T-helper 2 cell (primary cell): ENCODE measurements at places on chromosomes 2 and 18.

DNA sequence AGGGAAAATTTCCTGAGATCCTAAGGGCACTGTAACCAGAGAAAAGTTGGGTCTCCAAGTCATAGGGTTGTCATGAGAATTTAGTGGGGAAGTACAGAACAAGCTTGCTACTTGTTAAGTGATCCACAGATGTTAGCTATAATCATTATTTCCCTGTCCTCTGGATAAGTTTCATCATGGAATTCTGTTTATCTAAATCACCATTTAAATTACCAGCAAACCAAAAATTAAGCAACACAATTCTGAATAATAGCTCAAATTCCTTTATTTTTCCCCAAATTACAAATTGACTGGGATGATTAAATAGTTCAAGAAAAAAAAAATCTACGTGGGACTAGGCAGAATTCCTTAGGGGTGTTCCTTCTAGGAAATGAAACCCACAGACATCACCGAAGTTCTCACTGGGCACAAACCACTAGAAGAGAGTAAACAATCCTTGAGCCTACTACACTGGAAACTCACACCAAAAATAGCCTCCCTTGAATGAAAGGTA, 159.5 kb downstream of the COL6A3 start:
- no peak for DNase-seq

DNA sequence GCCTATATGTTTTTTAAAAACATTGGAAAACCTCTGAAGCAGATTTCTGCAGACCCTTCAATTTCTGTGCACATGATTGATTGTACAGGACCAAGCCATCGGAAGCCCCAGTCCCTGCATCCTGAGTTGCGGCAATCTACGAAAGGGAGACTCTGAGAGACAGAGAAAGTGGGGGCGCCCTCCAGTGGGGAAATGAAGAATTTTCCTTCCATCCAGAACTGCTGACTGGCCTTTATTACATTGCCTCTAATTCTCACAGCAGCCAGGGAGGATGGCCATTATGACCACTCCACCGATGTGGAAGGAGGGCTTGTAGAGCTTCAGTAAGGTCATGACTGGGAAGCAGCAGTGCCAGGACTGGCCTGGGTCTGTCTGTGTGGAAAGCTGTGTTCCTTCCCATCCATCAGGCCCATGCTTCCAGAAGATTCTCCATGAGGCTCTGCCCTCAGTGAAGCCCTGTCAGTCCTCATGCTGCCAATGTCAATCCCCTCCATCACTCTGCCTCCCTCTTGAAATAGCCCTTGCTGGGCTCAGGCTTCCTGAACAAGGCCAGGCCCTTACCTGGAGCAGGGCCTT, 20.0 kb upstream of the RESP18 start:
- no peak for DNase-seq

DNA sequence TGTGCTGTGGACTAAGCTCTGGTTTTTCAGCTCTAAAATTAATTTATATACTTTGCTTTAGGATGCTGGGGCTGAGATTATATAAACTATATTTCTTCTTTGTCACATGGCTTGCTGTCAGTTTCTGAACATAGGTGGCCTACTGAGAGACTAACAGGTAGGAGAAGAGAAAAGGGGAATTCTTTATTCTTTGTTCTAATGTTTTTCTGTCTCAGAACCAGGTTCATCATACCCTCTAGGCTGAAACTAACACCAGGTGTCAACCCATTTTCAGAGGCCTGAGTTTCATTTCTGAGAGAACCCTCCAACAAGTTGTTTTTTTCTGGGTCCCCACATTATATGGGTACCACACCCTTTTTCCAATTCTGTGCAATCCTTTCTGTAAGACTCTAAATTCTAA, 843.6 kb downstream of the TRIB2 start:
- no peak for DNase-seq

- no peak for DNase-seq
These were observed 79.7 kb upstream of the ACAA2 start for GRCh38 chr18:49893036-49893435.

- no peak for DNase-seq
These were observed 52.6 kb upstream of the ACMSD start for GRCh38 chr2:134785659-134786430.

DNA sequence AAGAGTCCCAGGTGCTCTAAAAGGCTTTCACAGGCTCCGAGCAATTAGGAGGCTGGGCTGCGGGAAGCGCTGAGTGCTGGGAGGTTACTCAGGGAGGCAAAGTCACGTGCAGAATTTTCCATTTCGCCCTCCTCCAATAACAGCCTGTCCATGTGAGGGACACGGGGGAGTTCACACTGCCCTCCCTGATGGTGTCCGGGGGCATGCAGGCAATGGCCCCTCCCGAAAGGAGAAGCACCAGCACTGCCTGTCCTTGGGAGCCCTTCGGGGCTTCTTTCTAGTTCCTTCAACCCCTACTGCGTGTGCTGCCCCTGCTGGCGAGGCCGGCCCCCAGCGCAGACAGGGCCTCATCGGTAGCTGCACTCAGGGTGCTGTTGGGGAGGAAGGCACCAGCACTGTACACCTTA, 63.1 kb upstream of the HPCAL1 start:
- DNase-seq, result no peak

DNA sequence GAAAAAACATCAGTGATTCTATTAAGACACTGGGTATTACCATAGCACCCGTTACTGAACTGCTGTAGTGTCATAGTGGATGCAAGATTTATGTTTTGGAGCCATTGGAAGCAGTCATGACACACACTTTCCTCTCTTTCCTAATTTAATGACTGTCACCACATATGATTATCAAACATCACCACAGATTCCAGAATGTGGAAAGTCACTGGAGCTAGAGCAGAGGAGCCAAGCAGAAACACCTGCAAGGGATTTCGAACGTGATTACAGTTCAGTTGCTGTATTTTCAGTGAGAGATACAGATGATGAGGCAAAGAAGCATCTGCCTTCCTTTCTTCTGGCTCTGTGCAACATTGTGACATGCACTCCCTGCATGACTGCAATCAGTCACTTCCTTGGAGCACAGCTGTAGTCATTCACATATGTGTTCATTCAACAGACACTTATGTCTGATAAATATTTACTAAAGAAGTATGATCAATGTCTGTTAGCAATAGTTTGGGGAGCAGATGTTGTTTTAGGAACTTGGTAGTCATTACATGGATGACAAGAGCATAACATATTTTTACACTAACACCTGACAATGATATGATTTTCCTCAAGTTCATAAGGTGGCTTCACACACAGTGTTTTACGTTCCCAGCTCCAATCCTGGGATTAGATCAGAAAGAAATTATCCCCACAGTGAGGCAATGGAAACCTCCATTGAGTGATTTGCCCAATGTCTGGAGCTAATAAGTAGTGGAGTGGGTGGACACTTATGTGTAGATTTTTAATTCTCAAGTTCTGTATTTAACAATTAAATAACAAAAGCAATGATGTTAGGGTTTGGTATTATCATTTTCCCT, 416.6 kb downstream of the PLCL1 start:
- DNase-seq, result no peak

DNA sequence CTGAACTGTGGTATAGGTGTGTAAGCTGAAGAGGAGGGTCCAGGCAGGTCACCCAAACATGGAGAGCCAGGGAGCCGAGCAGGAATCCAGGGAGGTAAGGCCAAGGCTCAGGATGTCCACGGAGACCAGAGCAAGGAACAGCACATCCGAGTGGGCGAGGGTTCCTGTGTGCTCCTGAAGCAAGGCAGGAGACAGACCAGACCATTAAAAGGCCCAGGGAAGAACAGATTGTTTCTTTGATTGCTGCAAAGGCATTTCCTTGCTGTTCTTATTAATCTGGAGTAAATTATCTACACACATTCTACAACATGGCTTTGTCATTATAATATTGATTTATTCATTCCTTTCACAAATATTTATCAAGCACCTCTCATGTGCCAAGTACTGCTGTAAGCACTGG, 50.1 kb upstream of the SPTBN1 start:
- no peak for DNase-seq

GRCh38 chr2:179622635-179623300, 238.6 kb downstream of the ZNF385B start:
- no peak for DNase-seq

GRCh38 chr2:134075204-134075603, 178.7 kb upstream of the MGAT5 start:
- DNase-seq, result no peak

GRCh38 chr2:39735648-39736047, 43.4 kb downstream of the THUMPD2 start:
- no peak for DNase-seq

DNA sequence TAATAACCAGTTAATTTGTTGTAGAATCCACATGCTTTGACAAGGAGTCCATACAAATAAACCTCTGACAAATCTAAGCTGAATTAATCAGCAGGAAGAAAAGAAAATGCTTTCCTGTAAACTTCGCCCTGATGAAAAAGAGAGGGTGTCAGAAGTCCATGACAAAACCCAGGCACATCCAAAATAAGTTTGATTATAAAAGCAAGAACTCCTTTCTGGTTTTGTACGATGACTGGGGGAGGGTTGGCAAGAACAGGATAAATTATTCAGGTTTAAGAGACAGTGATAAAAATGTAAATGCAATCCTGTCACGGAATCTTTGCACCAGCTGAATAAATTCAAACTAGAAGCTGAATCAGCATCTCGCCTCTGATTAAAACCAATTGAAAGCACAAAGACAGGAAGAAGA, 469.2 kb upstream of the TNP1 start:
- no peak for DNase-seq

DNA sequence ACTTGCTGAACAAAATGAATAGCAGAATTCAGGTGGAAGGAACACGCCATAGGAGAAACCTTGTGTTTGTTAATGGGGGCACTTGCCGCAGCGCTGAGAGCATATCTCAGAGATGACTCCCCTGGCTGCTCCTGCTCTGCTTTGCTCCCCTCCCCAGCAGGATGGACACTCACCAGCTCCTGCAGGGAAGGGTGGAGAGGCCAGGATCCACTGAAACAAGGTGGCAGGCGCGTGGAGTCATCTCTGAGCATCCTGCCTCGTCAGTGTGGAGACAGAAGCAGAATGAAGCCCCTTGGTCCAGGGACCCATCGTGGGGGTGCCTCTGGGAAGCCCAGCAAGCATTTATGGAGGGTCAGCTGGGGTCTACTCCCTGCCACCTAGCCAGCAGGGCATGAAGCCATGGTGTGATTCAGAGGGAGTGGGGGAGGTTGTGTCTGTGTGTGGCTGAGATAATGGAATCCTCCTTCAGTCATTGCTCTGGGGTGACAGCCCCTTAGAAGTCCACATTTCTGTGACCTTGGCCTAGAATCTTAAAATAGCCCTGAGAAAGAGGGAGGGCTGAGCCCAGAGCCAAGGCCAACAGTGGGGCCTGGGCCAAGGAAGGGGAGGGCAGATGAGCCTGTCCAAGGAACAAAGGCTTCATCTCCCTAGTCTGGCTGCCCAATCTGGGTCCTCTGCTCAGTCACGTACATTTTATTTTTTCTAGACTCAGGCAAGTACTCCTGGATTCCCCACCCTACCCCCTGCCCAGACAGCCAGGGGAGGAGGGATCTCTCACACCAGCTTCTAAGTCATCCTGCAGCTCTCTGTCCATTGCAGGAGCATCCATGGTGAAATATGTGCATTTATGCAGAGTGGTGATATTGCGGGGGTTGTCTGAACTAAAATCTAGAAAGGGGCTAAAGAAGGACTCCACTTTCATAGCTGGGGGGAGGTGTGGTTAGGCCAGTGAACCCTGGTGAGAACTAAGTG, 215.4 kb downstream of the ZBTB7C start:
- no peak for DNase-seq

DNA sequence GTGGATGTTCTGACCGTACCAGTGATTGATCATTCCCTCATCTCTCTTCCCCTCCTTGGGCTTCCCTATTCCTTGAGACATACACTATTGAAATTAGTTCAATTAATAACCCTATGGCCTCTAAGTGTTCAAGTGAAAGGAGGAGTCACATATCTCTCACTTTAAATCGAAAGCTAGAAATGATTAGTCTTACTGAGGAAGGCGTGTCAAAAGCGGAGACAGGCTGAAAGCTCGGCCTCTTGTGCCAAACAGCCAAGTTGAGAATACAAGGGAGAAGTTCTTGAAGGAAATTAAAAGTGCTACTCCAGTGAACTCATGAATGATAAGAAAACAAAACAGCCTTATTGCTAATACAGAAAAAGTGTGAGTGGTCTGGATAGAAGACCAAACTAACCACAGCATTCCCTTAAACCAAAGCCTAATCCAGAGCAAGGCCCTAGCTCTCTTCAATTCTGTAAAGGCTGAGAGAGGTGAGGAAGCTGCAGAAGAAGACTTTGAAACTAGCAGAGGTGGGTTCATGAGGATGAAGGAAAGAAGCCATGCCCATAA, 144.4 kb upstream of the LYPD6 start:
- no peak for DNase-seq

GRCh38 chr2:144198116-144198515, 321.8 kb downstream of the ZEB2 start:
- DNase-seq, result no peak

- DNase-seq, result no peak
These were observed 105.6 kb upstream of the LDLRAD4 start for GRCh38 chr18:13112982-13113381.

- no peak for DNase-seq
These were observed 3.2 kb downstream of the WBP1 start for GRCh38 chr2:74461187-74462053.

- DNase-seq, result no peak
These were observed 62.5 kb downstream of the TGOLN2 start for GRCh38 chr2:85265304-85265703.

GRCh38 chr18:49814147-49814499, 790 bp upstream of the ACAA2 start:
- no peak for DNase-seq

- DNase-seq, result no peak
These were observed 793.3 kb downstream of the TDRD15 start for GRCh38 chr2:21916934-21917522.

DNA sequence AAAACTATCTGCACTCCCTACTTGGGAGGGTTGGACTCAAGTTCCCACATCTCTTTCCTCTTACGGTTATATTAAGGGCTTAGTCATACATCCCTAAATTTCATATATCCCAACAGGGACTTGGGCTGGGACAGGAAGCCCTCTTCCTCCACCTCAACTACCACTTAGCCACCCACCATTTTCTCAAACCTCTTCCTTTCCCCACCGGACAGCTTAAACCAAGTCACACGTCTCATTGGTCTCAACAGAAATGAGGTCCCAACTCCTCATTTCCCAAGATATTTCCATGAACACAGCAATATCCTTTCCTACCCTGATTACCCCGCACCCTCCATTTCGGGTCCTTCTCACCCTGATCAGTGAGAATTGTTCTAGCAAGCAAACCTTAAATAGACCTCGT, 736 bp downstream of the ZSCAN30 start:
- peak; percentile 19 for DNase-seq

DNA sequence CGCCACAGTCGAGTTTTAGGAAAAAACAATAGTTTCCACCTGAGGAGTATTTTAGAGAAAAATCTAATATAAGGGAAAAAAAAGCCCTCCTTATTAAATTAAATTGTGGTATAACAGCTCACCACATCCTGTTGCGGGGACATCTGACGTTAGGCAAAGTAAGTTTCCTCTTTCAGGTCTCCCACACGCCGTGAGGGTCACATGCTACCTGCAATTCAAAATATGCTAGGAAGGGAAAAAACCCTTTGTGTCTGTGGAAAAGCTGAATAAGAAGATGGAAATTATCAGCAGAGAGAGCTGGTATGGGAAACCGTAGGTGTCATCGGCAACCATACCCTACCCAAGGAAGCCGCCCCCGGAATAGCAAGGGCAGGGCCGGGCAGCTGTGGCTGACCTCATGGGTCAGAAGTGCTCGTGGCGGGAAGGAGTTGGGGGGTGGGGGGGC, 128.0 kb downstream of the NFATC1 start:
- DNase-seq, result peak; percentile 88
